SJSA1 (cell line): ENCODE measurements at places on chromosomes 3 and 15.

DNA sequence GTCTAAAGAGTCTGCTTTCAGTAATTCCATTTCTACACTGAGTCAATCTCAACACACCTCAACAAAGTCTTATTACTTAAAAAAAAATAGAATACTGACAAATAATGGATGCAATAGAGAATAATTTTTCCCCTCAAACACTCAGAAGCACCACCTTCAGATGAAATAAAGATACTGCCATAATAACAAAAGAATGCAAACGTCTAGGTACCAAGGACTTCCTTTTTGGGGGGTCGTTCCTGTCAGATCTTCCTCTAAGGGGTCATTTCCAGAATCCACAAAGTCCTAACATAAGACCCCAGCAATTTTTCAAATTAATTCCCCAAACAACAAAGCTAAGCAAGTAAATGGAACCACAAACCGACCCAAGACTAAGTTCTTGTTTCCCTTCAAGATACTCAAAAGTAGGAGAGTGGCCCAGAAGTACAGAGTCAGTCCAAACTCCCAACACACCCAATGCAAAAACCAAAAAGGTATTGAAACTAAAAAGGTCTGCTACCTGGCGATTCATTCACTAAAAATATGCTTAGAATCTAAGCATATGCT lies 1.3 kb downstream of the RYK start:
- DNase-seq, result peak; percentile 16

DNA sequence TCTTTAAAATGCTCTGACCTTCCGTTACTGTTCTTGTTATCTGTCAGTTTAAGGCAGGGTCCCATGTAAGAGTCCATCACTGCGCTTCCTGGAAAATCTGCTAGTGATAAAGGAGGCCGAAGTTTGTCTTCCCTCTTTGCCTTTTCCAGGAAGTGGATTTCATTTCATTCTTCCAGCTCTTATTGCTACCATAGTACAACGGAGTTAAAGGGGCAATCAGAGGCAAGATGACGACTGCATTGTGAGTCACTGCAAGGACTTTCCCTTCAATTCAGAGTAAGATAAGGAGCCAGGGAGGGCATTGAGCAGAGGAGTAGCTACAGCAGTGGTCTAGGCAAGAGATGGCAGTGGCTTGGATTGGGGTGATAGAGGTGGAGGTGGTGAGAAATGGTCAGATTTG lies 17.2 kb upstream of the DET1 start:
- no peak for DNase-seq

DNA sequence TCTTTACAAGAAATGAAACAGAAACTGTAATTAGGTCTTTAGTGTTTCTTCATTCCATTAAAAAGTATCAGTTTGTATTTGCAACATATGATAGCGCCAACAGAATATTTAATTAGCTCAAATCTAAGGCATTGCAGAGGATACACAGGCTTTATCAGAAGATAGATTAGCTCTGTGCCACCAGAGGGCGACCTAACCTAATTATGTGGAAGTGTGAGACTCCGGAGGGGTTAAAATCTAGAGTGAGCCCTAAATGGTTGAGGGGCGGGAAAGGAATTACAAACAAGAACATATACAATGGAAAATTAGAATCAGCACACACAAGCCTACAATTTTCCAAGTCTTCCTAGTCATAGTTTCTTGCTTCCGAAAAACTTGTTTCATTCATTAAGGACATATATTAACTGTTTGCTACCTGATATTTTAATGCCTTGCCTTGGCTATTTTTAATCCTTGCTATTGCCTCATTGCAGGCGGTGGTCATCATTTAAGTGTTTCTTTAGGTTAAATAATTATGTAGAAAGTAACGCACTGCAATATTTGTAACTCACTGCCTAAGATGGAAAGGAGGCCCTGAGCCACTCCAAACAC lies 18.0 kb upstream of the RYR3 start:
- peak; percentile 56 for DNase-seq

DNA sequence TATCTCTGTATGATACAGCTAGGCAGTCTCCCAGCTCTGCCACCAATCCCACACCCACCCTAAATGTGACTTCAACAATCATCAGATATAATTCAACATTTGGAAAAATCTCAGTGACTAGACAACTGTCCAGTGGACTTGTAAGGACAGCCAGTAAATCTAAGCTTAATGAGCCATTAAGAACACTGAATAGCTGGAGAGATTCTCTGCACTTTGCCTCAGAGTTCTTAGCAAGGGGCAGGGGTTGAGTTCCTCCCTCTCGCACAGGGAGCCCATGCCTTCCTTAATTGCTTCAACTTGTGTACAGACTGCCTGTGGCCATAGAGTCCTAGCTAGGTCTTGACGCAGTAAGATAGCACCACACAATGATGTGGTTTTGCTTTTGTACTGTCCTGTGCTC lies 15.6 kb downstream of the MEX3B start:
- DNase-seq, result no peak

GRCh38 chr3:63043631-63044030 lies 168.4 kb upstream of the CADPS start:
- DNase-seq, result no peak

GRCh38 chr3:68802111-68802870 lies 130.1 kb downstream of the TAFA4 start:
- no peak for DNase-seq

DNA sequence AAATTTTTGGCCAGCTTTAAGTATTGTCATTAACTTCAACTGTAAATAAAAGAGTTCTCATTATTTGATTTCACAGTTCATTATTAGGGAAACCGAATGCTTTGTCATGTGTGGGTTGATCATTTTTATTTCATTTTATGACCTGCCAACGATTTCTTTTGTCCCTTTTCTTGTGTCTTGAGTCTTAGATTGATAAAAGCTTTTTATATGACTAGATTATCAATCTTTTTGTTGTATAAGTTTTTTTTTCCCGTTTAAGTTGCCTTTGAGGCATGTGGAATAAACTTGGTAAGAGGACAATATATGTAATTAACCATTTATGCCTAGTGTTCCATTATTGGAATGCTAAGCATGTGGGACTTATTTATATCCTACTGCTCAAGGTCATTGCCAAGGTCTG lies 62.8 kb downstream of the ATP2C1 start:
- no peak for DNase-seq
